ENCODE measurements at places on chromosomes 16 and 17.

DNA sequence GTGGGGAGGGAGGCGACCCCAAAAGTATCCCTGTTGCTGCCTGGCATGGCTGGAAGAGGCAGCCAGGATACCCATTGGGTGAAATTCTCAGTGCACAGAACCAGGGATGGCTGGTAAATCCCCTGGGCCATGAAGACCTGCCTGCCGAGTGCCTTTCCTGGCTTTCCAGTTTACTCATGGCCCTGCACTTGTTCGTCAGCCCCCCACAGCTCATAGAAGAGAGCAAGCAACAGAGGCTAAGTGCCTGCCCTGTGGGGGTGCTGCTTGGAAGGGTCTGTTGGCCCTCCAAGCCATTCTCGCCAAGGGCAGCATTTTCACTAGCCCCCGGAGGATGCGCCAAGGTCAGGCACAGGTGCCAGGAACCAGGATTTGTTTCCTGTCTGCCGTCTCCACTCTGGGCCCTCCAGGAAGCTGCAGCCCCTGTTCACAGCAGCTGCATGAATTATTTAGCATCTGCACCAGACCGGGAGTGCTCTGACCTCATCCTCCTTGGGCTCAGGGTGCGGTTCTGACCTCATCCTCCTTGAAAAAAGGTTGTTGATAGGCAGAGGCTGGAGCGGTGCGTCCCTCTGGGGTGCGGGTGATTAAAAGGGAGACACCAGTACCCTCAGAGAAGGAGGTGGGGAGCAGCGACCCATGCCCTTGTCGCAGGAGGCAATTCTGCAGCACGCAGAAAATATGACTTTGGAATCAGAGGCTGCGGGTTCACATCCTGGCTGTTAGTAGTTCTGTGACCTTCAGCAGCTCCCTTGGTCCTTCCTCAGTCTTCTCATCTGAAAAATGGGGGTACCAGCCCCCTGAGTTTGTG, 14.2 kb upstream of the CD300A start:
- DNase-seq = no peak

DNA sequence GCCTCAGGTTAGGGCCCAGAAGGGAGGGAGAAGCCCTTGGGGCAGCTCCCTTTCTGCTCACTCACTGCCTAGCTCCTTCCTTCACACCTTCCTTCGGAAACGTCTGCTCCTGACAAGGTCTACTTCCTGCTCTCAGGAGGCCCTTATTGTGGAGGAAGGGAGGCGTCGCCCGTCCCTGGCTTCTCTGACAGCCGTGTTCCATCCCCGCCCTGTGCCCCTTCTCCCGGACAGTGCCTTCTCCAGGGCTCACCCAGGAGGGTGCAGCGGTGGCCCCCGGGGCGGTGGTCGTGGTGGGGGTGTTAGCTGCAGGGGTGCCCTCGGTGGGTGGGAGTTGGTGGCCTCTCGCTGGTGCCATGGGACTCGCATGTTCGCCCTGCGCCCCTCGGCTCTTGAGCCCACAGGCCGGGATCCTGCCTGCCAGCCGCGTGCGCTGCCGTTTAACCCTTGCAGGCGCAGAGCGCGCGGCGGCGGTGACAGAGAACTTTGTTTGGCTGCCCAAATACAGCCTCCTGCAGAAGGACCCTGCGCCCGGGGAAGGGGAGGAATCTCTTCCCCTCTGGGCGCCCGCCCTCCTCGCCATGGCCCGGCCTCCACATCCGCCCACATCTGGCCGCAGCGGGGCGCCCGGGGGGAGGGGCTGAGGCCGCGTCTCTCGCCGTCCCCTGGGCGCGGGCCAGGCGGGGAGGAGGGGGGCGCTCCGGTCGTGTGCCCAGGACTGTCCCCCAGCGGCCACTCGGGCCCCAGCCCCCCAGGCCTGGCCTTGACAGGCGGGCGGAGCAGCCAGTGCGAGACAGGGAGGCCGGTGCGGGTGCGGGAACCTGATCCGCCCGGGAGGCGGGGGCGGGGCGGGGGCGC, 231.9 kb downstream of the SEC14L1 start:
- DNase-seq = peak; percentile 84

- no peak for DNase-seq
Observed at GRCh38 chr17:57480438-57481196, 224.3 kb downstream of the MSI2 start.

DNA sequence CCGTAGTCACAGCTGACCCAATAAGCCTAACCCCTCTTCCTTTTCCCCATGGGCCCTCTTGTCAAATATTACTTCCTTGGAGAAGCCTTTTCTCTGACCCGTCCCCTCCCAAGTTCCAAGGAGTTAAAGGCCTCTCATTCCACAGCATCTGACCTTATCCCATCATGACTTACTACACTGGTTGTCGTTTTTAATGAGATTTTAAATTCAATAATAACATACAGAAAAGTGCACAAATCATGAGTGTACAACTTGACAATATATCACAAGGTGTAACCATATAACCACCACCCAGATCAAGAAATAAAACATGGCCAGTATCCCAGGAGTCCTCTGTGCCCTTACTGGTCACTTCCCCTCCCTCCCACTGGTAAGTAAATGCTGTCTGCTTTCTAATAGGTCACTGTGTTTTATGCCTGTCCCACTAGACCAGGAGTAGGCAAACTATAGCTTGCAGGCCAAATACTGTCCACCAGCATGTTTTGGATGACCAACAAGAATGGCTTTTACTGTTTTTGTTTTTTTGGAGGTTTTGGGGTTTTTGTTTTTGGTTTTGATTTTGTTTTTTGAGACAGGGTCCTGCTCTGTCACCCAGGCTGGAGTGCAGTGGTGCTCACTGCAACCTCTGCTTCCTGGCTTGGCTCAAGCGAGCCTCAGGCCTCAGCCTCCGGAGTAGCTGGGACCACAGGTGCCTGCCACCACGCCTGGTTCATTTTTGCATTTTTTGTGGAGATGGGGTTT, 1.2 kb upstream of the FDXR start:
- DNase-seq = peak; percentile 77

GRCh38 chr16:88197481-88198456, 185.0 kb upstream of the ZNF469 start:
- DNase-seq = no peak

DNA sequence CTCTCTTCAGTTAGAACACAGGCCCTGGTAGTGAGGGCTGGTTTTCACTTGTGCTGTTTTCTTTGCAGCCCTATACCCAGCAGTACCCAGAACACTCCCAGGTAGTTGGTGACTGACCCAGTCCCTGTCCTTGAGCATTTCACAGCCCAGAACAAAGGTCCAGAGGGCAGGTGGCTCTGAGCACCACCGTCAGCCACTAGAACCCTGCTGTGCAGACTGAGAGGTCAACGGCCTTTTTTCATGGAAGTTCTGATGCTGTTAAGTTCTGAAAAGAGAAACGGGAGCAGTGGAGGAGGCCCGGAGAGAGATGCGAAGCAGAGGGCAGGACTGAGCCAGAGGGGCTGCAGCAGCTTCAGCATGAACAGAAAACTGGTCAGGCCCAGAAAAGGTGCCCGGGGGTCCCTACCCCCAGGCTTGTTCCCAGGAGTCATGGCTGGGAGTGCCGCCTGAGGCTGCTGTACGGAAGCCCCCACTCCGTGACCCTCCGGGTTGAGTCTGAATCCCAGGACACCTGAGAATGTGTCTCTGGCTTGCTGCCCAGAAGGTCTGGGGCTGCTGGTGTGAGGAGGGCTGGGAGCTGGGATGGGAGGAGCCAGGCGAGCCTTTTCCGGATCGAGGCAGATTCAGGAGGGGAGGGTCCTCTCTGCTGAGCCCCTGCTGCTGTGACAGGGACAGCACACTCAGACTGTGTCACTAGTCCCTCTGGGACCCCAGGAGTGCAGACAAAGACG, 8.7 kb downstream of the ZNF276 start:
- no peak for DNase-seq
